Naive thymus-derived CD8-positive, alpha-beta T cell (primary cell): ENCODE measurements at places on chromosomes 2 and 18.

- no peak for DNase-seq
These were observed 230.7 kb downstream of the GBX2 start for GRCh38 chr2:235937526-235937925.

DNA sequence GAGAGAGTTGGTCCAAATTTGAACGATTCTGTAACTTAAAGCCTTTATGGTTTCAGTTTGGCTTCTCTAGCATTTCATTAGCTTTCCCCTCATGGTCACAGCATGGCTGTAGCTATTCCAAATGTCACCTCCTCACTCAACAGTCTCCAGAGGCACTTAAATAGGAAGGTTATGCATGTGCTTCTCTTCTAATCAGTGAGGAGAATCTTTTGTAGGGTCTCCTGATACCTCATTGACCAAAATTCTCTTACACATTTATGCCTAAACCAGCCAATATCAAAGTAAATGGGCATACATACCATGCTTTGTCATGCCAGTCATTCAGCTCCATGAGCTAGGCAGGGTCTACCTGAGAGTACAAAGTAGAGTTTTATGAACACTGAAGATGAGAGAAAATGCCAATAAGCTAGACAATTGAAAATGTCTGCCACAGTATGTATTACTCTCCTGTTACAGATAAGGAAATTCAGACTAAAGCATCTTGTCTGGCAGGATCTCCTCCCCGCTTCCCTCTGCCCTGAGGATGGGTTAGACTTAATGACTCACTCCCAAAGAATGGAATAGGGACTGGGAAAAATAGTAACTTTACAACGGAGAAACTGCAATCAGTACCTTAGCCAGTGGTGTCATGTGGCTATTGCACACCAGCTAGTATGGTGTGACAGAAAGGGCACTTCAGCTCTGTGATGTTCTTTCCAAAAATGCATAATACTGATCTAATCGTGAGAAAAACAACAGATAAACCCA, 15.4 kb downstream of the DSG2 start:
- no peak for DNase-seq

- DNase-seq = no peak
These were observed 24.6 kb downstream of the GCA start for GRCh38 chr2:162368494-162368893.

- no peak for DNase-seq
These were observed 51.9 kb downstream of the SLC14A2 start for GRCh38 chr18:45667056-45667736.

DNA sequence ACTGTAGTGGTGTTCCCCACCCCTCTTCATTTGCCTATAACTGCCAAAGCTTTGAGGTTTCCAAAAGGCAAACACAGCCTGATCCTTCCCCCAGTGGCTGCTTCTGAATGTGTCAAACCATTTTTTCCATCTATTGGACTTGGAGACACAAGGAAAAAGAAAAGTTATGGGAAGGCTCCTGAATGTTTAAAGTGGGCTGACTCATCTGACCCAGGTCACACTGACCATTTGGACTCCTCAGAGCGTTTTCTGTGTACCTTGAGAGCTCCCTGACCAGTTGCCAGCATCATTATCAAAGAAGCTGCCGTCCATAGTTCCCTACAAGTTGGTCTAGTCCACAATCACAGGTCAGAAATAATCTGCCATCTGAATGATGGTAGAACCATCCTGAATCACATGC, 123.4 kb upstream of the COL3A1 start:
- DNase-seq = no peak
